SJSA1 (cell line): ENCODE measurements at places on chromosomes 16 and 17.

- peak; percentile 84 for DNase-seq
Observed at GRCh38 chr16:14486520-14487303, 143.3 kb downstream of the PARN start.

- no peak for DNase-seq
Observed at GRCh38 chr17:10067446-10068143, 130.8 kb downstream of the GAS7 start.

DNA sequence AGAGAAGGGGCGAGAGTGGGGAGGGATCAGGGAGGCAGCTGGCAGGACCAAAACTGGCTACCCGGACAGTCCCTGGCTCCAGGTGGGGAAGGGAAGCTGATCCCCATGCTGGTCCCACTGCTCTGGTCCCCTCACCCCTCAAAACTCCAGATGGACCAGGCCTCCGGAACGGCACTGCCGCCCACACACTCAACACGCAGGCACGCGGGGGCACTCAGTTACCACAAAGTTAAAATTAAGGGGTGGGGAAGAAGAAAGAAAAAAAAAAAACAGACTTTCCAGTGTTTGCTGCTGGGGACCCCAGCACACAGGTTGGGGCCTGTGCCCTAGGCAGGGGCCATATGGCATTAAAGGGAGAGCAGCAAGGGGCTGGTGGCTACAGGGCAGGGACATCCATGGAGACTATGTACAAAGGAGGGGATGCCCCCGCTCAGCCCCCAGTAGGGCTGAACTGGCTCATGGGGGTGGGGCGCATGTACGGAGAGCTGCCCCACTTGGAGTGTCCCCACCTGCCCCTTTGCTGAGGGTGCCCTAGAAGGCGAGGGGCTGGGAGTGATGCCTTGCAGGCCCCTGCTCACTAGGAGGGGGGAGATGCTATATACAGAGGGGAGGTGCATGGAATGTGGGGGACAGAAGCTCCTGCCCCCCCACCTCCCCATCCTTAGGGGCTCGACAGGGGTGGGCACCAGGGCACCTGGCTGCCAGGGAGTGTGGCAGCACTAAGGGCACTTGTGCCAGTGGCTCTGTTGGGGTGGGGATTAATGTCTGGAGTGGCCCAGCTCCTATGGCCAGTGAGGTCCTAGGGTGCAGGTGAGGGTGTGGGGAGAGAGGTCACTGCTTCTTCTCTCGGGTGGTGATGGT, 5.6 kb downstream of the TP53I13 start:
- DNase-seq = no peak

DNA sequence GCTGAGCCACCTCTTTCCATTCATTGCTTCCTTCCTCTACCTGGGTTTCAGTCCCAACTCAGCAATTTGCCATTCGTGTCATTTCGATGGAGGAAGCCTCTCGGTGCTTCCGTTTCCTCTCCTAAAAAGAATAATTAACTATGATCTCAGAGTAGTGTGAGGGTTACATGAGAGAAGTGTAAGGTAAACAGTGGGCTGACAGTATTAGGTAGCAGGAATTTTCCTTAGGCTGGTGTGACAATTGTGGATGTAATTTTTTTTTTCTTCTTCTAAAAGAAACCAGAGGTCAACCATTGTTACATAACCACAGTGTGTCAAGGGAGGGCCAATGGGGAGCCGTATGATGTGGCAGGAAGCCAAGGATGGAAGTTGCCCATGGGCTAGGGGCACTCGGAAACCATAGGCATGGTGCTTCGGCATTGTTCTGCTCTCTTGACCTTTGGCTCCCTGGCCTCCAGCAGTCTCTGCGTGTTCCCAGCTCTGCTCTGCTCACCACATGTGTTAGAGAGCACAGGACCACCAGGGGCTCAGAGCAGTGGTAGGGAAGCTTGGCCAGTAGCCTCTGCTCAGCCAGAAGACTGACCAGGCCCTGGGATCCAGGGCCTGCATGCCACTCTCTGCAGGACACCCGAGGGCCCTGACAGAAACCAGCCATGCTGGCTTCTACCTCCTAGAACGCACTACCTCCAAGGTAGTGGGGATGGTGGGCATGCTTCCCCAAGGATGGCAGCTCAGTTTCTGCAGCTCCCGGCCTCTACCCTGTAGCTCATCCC, 2.0 kb upstream of the TOP2A start:
- DNase-seq = no peak

DNA sequence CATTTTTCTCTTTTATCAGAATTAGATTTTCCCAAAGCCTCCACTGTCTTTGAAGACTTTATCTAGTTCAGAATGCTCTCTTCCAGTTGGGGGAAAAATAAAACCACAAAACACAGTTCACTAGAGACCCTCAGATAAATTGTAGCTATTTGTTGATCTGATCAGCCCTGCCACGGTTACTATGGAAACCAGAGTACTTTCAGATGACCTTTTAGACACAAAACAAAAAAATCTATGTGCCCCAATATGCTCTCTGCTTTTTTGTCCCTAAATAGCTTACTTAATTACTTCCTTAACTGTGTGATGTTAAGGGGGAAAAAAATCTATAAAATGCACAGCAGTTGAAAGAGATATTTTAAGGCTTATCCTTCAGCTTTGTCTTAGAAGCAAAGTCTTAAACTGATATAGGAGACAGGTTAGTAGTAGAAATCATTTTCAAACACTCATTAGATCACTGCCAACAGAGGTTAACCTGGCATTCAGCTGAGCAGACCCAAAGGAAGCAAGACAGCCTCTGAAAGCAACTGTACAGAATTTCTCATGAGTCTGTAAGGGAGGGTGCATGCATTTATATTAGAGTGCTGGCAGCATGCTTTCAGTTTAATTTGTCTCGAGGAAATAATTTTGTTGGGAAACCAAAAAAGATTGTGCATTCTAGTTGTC, 129.9 kb upstream of the CACNG5 start:
- DNase-seq = no peak
